ENCODE measurements at places on chromosomes 11 and 22.
A peak's percentile ranks its signal among the peaks of the same experiment; 100 is the strongest.

GRCh38 chr11:77141034-77141433 lies 13.0 kb downstream of the MYO7A start:
- DNase-seq, result no peak

GRCh38 chr11:78195917-78196560 lies 7.3 kb downstream of the USP35 start:
- DNase-seq, result no peak

DNA sequence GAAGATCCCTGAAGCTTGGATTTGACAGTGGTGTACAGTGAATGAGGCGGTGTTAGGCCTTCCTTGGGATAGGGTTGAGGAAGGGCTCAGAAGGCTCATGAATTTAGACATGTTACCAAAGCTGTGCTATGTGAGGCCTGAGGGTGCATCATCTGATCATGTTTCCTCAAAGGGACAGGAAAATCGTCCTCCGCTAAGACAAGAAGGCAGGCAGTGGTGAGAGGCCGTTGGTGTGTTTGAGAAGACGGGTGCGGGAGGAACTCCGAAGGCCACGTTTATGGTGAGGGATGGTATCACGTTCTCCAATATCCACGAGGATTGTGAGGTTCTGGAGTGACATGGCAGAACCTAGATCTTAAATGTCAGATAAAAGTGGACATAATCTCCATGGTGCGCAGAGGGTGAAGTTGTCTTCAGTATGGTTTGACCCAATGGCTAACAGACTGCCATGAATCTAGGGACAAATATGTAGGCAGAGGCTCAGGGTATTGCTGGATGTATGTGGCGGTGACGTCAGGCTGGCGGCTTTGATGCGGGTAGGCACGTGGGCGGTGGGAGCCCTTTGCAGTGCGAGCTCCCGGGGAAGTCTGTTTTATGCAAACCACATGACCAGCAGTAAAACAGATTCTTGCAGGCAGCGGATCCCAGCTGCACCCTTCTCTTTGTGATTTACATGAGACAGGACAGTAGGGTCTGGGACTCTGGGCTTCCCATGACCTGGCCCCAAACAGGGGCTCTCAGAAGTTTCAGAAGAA lies 242.3 kb upstream of the B3GAT1 start:
- no peak for DNase-seq

DNA sequence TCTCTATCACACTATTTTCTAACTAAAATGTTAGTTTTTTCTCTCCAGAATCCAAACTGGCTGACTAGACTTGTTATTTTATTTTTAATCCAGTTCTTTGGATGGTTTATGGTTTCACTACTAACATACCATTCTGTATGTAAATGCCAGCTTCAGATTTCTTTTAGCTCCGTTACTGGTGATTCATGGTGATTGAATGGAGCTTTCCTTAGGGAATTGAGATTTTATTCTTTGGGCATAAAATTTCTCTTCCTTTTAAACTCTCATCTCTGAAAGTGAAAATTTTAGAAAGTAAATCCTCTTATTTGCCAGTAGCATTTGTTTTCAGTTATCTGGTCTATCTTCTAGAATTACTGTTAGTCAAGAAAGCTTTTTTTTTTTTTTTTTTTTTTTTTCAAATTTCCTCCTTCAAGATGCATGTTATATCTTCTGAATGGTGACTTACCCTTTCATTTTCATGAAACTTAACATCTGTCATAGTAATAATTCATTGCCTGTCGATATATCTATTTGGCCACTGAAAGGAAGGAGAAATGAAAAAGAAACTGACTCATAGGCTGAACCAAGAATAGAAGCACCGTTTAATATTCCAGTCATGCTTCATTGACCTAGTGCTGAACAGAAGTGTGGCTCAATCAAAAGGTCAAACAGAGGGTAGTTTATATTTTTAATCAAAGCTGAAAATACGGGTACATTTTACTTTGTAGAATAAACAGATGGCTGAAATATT lies 6.4 kb downstream of the ENDOD1 start:
- DNase-seq, result no peak

- no peak for DNase-seq
These were observed 30.4 kb upstream of the CKAP5 start for GRCh38 chr11:46876471-46876870.

DNA sequence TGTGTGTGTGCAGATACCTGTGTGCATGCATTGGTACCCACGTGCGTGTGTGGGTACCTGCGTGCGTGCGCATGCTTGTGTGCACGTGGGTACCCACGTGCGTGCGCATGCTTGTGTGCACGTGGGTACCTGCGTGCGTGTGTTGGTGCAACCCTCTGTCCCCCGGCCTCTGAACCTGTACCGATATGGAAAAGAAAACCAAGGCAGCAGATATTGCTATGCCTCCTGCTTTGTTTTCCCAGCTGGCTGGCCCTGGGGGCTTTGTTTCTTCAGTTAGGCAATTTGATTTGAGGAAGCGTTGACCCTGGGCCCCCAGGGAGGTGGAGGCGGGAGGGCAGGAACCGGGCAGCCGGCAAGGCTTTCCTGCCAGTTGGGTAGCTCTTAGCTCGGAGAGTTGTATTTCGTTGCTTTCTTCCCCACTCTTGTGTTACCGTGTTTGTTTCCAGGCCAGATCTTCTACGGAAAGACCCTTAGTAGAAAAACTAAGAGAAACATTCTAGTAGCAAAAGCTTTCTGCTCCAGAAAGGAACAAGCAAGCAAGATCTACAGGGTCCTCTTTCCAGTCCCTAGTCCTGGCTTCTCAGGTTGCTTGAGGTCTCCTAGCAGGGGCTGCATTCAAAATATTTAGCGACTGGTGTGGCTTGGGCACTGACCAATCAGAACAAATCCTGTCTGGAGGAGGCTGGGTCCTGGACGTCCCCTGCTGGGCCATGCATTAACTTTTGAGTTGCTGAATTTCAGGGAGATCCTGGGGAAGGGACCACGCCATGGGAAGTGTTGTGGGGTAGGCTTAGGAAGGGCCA lies 26.3 kb upstream of the SORL1-AS1 start:
- DNase-seq, result no peak

GRCh38 chr22:27975381-27976013 lies 56.4 kb upstream of the PITPNB start:
- DNase-seq, result no peak

DNA sequence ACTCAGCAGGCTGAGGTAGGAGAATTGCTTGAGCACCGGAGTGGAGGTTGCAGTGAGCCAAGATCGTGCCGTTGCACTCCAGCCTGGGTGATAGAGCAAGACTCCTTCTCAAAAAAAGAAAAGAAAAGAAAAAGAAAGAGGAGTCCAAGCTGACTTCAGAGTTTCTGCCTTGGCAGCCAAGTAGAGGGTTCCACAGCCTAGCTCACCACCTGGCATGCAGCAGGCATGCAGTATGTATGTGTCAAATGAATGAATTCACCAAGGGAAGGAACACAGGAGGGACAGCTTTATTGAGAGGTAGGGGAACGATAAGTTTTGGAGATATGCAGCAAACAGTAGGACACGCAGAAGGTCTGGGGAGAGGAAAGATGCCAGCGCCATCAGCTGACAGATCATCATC lies 230.4 kb downstream of the BUD13 start:
- no peak for DNase-seq

DNA sequence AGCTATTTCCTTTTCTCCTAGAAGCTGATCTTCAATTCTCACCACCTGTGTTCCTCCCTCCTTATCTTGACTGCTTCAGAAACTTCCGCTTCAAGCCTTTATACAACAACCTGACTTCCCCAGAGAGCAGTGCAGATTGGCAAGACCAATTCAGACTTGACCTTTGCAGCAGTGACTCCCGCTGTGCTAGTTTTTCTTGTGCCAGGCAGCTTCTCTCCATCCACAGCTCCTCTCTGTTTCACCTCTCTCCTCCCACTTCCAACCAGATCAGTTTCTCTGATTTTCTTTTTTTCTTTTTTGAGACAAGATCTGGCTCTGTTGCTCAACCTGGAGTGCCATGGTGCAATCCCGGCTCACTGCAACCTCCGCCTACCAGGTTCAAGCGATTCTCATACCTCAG lies 74.3 kb downstream of the GRAMD1B start:
- DNase-seq, result no peak

- no peak for DNase-seq
These were observed 697 bp upstream of the SCGB1A1 start for GRCh38 chr11:62418136-62418535.

DNA sequence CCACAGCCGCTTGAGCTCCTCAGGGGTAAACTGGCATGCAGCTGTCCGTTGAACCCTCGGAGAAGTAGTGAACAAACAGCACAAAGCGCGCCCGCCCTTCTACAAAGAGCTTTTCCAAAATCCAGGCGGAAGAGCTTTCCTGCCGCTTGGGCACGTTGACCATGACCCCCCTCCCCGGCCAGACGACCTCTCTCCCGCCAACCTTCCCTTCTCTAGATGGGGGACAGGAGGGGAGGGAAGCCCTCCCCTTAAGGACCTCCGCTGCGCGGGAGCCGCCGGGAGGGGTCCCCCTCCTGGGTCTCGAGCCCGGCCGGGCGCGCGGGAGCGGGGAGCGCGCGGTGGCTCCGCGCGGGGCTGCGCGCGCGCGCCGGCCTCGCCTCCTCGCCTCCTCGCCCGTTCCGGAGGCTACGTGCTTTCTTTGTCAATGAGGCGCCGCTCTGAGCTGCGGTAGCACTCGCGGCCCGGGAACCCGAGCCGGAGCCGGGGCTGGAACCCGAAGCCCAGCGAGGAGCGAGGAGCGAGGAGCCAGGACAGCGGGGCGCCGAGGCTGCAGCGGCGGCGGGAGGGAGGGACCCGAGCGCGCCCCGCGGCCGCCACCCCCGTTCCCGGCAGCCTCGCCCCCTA lies 118.6 kb downstream of the HIPK3 start:
- peak; percentile 46 for DNase-seq

GRCh38 chr11:34344768-34345539 lies 12.9 kb downstream of the ABTB2 start:
- DNase-seq, result peak; percentile 26

- DNase-seq, result no peak
These were observed 43.9 kb upstream of the ANGPTL5 start for GRCh38 chr11:101960231-101960630.

DNA sequence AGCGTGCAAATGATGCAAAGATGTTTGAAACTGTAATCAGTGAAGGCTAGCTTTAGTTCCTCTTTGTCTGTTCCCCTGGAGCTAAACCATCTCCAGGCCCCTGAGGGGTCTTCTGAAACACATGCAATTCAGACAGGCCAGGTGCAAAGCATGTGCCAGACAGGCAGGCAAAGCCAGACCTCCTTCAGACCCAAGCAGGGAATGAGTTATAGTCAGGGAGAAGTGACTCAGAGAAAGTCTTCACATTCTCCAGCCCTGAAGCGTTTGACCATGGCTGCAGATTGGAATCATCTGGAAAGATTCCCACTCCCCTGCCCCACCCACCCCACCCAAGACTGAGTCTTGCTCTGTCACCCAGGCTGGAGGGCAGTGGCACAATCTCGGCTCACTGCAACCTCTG lies 187.0 kb upstream of the ISX start:
- DNase-seq, result no peak

- no peak for DNase-seq
These were observed 428.5 kb downstream of the SOX6 start for GRCh38 chr11:15927864-15928217.

DNA sequence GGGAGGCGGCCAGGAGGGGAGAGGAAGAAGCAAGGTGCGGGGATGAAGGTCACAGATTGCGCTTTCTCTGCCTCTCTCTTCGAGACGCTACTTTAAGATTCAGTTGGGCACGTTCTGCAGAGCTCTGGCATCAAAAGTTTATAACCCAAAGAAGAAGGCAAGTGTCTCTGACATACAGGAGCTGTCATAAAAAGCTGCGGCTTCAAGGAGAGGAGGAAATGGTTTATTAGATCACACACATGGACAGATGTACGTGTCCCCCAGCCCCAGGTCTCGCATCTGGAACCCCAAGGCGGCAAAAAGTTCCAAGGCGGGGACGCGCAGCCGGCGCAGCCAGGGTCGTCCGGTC lies 589.0 kb downstream of the OPCML start:
- DNase-seq, result no peak

- no peak for DNase-seq
These were observed 3.6 kb downstream of the PKNOX2 start for GRCh38 chr11:125167954-125168835.

DNA sequence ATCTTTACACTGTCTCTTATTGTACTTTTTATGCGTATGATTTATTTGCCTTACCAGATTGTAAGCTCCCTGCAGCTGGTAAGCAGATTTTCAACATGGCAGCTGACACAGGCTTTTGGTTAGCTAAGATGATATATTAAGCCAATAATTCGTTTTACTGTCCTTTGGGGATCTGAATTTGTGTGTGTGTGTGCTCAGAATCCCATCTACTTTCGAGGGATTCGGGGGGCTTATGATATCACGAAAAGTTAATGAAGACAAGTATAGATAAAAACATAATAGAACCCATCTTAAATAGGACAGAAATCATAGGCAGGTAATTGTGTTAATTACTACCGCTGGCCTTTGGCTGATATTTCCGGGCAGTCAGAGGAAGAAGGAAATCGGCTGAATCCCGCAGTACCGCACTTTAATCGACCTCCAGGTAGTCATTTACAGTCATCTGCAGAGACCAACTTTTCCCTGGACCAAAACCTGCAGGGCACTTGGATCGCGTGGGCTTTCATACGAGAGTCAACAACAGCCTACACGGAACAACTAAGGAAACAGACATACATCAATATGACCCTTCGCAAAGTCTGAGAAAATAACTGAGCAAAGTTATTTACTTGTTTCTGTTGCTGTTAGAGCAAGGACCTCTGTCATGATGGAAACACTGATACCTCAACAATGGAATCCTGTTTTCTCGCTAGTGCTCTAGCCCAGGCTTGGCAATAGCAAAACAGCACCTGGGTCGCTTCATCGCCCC lies 802 bp downstream of the KBTBD3 start:
- peak; percentile 63 for DNase-seq

GRCh38 chr11:85076535-85077330 lies 550.4 kb downstream of the DLG2 start:
- DNase-seq, result peak; percentile 6

GRCh38 chr11:13486926-13487660 lies 8.7 kb downstream of the PTH start:
- DNase-seq, result no peak

- DNase-seq, result no peak
These were observed 52.3 kb downstream of the BARX2 start for GRCh38 chr11:129427816-129428406.

DNA sequence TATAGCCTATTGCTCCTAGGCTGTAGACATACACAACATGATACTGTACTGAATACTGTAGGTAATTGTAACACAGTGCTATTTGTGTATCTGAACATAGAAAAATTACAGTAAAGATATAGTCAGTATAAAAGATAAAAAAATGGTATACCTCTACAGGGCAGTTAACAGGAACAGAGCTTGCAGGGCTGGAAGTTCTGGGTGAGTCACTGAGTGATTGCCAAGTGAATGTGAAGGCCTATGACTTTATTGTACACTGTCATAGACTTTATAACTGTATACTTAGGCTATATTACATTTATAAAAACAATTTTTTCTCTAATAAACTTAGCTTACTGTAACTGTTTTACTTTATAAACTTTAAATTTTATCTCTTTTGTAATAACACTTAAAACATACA lies 332.4 kb upstream of the ARHGAP42 start:
- no peak for DNase-seq

DNA sequence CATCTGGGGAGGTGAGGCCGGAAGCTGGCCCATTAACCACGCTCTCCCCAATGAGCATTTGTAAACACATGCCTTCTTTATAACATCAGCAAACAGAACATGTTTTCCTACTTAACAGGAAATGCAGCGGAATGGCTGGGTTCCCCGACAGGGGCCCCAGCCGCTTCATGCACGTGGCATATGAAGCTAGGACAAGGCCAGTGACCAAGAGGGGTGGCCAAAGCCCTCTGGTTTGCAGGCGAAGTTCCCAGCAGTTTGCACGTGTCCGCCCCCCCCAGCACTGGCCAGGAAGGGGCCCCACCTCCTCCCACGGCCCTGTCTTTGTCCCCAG lies 38.7 kb upstream of the LINC01488 start:
- DNase-seq, result no peak

All from NCI-H1105 treated with DMSO at 0.1 percent for 48 hours (cell line).